Right renal cortex interstitium (tissue), 3 donors: ENCODE measurements at places on chromosomes 5 and 9. TPM values are rescaled to one million over a fixed set of nuclear protein-coding genes. Genes with fewer than 3 reads are reported as not detected.

GRCh38 chr5:59579101-59579823, 314.3 kb downstream of the PDE4D start:
- no peak for DNase-seq

- DNase-seq = no peak
Observed at GRCh38 chr5:11323761-11324160, 562.7 kb upstream of the DAP start.

CDC20B gene
- 0.89 TPM for polyA plus RNA-seq

SLC30A5 gene
- polyA plus RNA-seq = 95.5 TPM

CD72 gene
- polyA plus RNA-seq = 2.7 TPM

DNA sequence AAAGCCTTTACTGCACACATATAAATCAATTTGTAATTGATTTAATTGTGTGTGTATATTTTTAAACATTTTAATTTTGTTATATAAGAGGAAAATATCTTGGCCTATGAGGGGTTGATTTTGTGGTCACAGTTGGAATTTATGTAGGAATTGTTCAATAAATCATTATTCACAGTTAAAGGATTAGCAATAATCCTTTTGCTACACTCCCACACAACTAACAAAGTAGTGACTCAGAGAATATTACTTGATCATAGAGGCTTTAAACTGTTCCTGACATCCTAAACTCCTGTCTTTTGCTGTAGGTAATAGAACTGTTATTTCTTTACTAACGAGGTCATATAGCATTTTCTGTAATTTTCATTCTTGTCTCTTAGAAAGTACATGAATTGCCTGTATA, 95.5 kb downstream of the ZCCHC7 start:
- no peak for DNase-seq

GRCh38 chr5:170251462-170251861, 18.7 kb downstream of the C5orf58 start:
- no peak for DNase-seq

BTNL9 gene
- 5.4 TPM for polyA plus RNA-seq
